Amygdala (tissue), 56 donors: ENCODE measurements at places on chromosomes 7 and 10.

DNA sequence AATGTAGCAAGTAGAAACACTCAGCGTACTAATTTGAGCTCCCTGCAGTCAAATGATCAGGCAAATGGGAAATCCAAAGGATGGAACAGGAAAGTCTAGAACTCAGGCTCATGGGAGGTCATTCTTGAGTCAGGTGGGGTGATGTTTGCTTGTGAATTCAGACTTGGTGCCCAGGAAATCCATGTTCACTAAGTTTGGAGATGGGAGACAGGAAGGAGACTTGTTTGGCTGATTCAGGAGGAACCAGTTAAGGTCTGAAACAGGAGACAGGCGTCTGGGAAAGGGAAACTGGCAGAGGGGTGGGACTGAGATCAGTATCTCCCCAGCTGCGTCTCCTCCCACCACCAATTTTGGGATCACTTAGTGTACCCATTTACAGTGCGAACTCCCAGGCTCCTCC lies 38.4 kb upstream of the ZNF438 start:
- no peak for DNase-seq

DNA sequence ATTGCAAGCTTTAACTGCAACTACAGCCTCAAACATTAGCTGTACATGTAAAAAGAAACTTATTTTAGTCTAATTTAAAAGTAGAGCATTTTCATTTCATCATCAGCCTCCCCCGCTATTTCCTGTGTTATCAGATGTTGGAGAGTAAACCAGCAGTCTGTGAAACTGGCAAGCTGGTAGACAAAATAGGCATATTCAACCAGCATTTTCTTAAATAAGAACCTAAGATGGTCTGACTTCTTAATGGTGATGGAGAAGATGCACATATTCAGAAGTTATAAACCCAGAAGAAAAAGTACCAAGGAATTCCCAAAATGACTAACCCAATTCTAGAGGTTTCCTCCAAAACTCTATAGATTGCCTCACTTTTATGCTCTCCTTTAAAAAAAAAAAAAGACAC lies 24.9 kb downstream of the PIK3AP1 start:
- no peak for DNase-seq

- no peak for DNase-seq
Observed at GRCh38 chr10:1557081-1557480, 180.2 kb downstream of the ADARB2 start.

- no peak for DNase-seq
Observed at GRCh38 chr7:48274662-48275061, 103.4 kb downstream of the ABCA13 start.

GRCh38 chr7:45686441-45687184 lies 112.4 kb downstream of the ADCY1 start:
- DNase-seq = no peak

DNA sequence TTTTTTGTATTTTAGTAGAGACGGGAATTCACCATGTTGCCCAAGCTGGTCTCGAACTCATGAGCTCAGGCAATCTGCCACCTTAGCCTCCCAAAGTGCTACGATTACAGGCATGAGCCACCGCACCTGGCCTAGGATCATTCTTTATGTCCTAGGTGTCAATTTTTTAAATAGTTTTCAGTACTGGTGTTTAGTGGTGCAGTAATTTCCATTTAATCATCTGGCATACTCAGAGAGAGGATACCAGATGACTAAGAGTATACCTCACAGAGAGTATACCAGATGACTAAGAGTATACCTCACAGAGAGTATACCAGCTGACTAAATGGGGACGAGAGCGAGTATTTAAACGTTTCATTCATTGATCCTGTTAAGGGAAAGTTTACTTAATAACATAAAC lies 37.3 kb upstream of the TMEM248 start:
- DNase-seq = no peak

GRCh38 chr7:7577888-7578287 lies 11.2 kb downstream of the MIOS start:
- DNase-seq = no peak

DNA sequence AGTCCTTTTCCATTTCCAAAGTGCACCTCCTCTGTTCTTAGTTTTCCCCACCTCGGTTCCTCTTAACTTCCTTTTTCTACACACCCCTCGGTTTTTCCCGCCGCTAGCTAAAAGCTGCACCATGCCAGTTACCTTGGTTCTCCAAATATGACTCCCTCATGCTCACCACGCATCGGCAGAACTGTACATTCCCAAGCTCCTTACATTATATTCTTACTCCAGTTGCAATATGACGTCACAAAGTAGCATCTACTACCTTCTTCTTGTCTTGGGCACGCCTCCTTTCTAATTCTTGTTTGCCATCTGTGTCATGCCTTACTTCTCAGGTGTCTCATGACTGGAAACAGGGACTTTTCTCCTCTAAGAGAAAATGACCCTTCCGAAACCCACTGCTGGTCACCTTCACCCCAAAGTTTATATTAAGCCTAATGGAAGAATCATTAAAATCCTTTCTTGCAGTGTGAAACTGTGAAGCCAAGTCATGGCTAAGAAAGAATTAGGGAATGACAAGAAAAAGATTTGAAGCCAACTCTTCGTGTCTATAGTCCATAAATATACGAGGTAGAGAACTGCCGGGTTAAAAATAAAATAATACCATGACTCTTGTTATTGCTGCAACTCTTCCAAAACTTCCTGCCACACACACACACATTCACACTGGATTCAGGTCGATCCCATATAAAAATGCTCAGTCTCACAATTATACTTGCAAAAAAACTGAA lies 1.7 kb downstream of the ESYT2 start:
- no peak for DNase-seq

DNA sequence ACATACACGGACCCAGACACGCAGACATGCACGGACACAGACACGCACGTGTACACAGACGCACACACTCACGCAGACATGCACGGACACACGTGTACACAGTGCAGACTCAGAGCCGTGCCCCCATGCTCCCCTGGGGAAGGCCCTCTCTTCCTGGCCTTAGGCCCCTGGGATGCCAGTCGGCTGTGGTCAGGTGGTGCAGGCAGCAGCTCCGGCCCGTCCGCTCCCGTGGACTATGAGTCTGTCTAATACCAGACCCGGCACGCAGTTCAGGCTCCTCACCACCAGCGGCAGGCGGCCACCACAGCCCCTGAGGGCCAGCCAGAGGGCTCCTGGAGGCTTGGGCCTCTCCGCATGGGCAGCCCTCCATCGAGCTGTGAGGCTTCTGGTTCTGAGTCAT lies 52.0 kb upstream of the NKX6-2 start:
- no peak for DNase-seq

DNA sequence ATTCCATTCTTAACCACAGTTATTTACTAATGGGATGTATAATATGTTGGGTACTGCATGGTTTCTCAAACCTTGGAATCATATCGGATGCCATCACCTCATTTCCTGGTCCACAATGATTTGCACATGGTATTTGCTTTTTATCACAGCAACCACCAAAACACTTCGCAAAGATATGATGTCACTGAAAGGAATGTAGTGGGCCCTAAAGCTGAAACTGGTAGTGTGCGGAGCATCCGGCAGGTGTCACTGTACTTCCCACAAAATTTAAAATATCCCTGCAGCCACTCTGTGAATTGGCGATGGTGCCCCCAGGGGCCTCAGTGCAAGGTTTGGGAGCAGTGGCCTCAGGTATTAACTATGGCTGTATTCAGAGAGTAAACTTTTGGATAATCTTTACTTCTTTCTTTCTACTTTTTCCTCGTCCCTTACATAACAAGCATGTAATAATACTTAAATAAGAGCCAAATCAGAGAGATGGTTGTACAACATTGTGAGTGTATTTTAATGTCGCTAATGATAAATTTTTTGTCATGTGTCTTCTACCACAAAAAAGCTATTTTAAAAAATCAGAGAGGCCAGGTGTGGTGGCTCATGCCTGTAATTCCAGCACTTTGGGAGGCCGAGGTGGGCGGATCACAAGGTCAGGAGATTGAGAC lies 66.2 kb downstream of the FAM241B start:
- no peak for DNase-seq

DNA sequence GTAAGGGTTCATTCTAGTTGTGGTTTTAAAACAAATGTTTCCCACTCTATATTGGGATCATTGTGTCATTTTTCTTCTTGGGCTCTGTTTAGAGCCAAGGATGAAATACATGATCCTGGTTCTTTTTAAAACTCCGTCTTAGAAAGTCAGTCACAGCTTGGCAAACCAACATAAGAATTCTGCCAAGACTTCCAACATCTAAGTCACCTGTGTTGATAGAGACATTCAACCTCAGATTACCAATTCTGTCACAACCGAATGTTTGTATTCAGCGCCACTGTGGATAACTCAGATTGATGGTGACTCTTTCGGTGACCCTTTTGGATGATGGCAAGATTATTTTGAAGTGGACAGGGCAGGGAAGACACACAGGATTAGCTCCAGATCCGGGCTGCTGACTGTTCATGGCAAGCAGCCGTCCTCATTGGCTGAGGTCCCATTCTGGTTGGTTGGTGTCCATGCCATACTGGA lies 255.4 kb downstream of the ARHGAP21 start:
- no peak for DNase-seq

GRCh38 chr10:132492323-132493025 lies 45.1 kb upstream of the INPP5A start:
- no peak for DNase-seq

GRCh38 chr7:6299774-6300173 lies 27.4 kb upstream of the CYTH3 start:
- no peak for DNase-seq

- DNase-seq = no peak
Observed at GRCh38 chr7:106717955-106718871, 57.3 kb upstream of the CCDC71L start.

DNA sequence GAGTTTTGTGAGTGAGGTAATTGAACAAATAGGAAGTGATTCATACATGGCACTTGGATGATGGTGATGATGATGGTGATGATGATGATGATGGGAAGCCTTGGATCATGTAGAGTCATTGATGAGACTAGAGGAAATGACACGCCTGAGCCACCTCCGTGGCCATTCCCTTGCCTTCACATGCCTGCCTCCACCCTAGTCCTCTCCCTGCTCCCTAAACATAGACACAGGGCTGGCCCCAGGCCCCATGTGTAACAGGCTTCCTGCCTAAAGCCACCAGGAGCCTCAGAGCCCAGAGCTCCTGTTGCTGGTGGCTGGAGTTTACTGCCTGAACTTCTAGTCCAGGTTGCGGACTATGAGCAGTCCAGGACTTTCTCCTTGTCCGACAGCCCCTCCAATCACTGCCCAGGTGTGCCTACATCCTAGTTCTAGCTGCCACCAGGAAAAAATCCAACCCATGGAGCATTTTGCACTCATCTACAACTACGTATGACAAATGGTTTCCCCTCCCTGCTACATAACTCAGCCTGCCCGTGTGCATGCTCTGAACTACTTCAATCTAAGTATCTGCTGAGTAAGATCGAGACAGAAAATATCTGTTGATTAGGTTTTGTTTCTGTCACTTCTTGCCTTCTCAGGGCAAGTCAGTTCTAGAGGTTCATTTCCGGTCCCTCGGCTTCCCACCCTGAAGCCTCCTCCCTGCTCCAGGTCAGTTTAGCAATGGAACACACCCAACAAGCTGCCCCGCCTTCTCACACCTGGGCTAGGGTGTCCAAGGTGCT lies 35.5 kb upstream of the KDM7A start:
- DNase-seq = no peak

DNA sequence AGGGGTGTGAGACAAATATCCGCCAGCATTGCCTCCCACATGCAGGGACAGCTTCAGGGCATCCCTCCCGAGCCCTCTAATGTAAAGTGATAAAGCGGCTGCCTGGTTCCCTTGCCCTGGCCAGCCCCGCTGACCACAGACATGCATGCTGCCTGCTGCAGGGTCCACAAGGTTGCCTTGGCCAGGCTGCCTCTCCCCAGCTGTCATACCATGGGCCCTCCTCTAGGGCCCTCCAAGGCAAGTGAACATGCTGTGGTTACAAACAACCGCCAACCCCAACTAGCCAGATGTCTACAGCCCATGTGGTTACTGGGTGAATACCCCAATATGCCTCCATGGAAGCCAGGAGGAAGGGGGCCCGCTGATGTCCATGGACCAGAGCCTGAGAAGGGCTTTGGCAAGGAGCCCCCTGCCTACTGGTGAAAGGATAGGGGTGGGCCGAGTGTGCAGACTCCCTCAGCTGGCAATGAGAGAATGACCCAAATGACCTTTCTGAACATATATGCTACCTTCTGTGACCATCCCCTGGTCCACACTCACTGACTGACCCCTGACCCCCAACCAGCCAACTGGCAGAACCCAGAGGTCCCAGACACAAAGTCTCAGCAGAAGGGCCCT lies 37.4 kb downstream of the GRID1 start:
- DNase-seq = no peak

DNA sequence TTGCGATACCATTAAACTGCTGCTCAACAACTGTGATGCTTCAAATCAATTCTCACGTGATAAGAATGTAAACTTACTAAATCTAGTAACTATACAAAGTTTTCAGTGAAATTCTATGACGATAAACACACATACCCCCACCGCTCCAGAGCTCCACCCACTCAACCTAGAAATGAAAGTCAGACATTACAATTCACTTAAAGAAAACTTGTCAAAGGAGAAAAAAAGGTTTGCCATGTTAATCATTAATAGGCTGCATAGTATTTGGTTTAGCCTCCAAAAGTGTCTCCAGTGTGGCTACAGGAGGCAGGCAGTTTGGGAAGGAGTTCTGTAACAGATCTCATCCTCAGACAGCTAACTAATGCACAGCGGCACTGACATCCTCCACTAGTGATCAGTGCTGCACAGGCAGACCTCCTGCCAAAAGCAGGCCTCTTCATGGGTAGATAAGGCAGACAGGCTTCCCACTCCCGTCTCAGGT lies 3.1 kb downstream of the HERPUD2 start:
- DNase-seq = no peak

DNA sequence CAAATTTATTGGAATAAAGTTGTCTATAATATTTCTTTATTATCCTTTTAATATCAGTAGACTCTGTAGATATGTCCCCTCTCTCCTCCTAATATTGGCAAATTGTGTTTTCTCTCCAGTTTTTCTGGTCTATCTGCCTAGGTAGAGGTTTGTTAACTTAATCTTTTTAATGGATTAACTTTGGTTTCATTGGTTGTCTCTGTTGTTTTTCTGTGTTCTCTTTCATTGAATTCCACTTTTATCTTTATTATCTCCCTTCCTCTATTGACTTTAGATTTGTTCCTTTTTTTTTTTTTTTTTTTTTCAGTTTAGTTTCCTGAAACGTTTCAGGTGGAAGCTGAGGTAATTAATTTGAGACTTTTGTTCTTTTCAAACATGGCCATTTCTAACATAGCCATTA lies 10.6 kb downstream of the PLEKHS1 start:
- DNase-seq = no peak
